Tibial artery (tissue), 4 donors: ENCODE measurements at places on chromosomes 11 and 22.

- DNase-seq: no peak
Measured at GRCh38 chr11:24509114-24509513, 12.3 kb downstream of the LUZP2 start.

DNA sequence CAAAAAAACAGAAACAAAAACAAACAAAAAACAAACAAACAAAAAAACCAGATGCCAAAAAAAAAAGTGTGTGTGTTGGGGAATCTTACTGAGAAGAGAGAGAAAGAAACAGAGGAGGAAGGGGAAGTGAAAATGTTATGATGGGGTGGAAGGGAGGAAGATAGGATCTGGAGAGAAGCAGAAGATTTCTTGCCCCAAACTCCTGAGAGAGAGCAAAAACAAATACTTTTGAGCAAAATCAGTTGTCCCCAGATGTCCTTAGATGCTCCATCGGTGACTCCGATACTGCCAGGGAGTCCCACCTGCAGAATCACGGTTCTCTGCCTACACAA, 19.9 kb upstream of the GRAMD1B start:
- DNase-seq: no peak

- no peak for DNase-seq
Measured at GRCh38 chr11:70063555-70063954, 14.6 kb upstream of the ANO1 start.

DNA sequence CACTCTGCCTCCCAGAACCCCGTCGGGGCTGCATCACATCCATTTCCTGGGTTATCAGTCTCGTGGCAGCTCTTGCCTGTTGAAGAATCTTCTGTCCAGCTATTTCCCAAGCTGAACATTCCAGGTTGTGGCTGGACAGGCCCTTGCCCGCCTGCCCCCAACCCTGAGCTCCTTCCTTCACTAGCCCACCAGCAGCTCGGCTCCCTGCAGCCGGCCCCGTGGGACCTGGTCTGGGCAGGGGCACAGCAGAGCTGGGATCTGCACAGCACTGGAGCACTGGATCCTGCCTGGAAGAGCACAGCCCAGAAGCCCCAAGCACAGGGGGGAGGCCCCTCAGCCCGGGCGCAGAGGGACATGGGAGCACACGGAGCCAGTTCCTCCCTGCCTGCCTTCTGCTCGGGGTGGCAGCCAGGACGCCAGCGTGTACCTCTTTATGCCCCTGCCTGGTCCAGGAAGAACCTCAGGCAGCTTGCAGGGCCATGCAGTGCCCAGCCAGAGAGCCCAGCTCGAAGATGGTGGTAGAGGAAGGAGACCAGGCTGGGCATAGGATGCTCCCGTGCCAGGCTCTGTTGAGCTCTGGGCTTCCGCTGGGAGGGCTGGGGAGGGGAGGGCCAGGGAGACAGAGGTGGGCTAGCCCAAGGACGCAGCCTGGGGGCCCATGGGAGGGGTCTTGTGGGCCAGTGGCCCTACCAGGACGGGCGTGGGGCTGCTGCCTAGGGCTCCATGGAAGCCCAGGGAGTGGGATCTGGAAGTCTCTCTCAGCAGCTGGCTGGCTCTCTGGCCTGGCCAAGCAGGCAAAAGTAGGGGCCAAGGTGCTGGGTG, 16.6 kb upstream of the GNB1L start:
- peak; percentile 62 for DNase-seq

- no peak for DNase-seq
Measured at GRCh38 chr11:87954476-87954875, 220.8 kb downstream of the RAB38 start.

DNA sequence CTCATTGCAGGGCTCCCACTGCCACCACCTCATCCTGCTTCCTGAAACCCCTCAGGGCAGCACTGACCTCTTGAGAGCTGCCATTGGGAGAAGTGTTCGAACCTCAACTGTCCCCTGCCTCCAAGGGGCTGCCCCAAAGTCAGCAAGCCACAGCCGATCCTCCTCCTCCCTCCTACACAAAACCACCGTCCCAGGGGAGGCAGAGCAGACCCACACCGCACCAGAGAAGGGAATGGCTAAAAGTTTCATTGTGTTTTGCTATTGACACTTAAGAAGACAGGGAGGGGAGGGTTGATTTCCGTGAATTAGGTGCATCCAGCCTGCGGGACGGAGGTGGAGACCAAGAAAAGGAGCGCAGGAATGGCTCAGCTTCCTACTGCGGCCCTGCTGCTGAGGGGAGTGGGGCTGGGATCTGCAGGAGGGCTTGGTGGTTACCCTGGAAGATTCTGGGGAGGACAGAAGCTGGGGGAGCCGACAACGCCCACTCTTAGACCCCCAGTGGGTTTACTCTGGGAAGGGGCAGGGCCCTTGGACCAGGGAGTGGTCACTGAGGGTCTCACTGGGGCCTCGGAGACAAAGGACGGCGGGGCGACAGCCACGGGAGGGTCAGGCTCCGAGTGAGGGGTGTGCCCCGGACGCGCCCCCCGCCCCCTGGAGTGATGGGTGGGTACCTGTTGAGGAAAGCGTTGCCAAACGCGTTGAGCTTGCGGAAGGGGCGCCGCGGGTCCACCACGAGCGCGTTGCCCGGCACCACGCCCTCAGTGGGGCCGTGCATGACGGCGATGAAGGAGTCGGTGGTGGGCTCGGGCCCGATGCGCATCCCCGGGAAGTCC, 815 bp downstream of the EHD1 start:
- DNase-seq: no peak

DNA sequence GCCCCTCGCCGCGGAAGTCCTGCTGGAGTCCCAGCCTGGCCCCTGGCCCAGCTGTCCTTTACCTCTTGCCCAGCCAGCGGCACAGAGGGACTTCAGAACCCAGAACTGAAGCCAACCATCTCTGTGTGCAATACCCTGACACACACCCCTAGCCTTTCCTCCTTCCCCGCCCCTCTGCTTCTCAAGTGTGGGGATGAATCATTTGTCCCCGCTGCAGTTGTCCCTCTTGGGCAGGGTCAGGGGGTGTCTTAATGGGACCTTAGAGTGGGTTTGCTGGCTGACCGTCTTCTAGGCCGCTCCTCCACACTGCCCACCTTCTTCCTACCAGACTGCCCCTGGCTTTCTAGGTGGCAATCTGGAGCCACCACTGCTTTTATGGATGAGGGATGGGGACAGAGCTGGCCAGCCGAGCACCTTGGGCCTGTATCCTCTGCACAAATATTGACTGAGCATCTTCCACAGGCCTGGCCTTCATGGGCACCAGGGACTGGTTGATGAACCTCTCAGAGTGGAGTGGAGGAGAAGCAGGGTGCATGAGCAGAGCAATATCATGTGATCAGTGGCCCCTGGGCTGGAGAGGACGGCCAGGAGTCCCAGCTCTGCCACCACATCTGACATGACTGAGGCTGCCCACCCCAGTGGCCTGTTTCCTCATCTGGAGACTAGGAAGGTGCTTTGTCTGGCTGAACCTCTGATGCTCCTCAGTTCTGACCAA, 668 bp upstream of the CHST1 start:
- peak; percentile 76 for DNase-seq

- DNase-seq: no peak
Measured at GRCh38 chr11:2916892-2917645, 12.2 kb downstream of the PHLDA2 start.
